Lung (tissue), 17 donors: ENCODE measurements at places on chromosomes 7 and 10. TPM values are rescaled to one million over a fixed set of nuclear protein-coding genes. Genes with fewer than 3 reads are reported as not detected.

AKR1C1 gene
- 36.9 TPM for polyA plus RNA-seq

PRKG1 gene
- 5.4 TPM for polyA plus RNA-seq

ARMS2 gene
- not detected for polyA plus RNA-seq

SUFU gene
- polyA plus RNA-seq = 5.6 TPM

KLLN gene
- 0.14 TPM for polyA plus RNA-seq

RTKN2 gene
- 26.6 TPM for polyA plus RNA-seq

COL13A1 gene
- 2.7 TPM for polyA plus RNA-seq

SKIDA1 gene
- polyA plus RNA-seq = 0.24 TPM

TASOR2 gene
- polyA plus RNA-seq = 12.3 TPM

FKBP6 gene
- 0.08 TPM for polyA plus RNA-seq

CCZ1B gene
- 46.5 TPM for polyA plus RNA-seq

RNF133 gene
- polyA plus RNA-seq = 0.05 TPM

GDF2 gene
- polyA plus RNA-seq = not detected

CDHR3 gene
- polyA plus RNA-seq = 10.5 TPM

POLR2J2 gene
- polyA plus RNA-seq = 6.3 TPM

OPALIN gene
- not detected for polyA plus RNA-seq

FOXI2 gene
- polyA plus RNA-seq = 0.08 TPM
